ENCODE measurements at places on chromosomes 11 and 22. TPM values are rescaled to one million over a fixed set of nuclear protein-coding genes. Genes with fewer than 3 reads are reported as not detected.

- DNase-seq, result no peak
Observed at GRCh38 chr11:61273178-61274078, 21.7 kb downstream of the VWCE start.

RIMBP3C gene
- total RNA-seq, result 0.29 TPM

MYBPC3 gene
- not detected for total RNA-seq

DNA sequence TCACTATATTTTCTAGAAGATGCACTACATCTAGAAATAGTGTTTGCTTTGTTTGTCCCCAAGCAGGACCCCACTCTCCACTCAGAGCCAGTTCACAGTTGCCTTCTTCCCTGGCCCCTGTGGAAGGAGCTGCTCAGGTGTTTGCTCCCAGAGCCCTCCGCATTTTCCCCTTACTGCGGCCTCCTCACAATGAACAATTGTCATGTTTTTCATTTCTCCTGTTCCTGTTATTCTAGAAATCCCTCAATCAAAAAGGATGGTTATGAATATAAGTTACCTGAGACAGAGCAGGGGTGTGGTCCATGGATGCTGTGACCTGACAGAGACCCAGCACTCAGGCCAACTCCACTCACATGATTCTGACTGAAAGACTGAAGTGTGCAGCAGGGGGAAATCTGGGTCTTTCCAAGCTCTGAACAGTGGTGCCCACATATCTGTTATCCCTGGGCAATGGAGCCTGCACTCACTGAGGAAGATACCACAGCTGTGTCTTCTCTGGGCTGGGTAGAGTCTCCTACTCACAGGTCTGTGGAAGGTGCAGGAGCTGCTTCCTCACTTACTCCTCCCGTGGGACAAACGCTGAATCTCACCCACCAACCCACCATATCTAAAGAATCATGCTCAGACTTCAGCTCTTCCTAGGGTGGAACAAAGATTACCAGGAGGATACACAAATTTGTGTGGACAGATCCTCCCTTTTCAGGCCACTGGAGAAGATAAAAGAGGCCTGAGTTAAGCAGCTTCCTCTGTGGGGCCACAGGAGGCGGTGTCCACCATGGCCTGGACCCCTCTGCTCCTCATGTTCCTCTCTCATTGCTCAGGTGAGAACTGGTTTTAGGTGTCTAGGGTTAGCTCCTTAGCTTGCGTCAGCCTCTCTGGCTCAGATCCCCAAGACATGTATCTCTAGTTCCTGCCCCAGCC lies 87.1 kb upstream of the TOP3B start:
- no peak for DNase-seq

- peak; percentile 94 for DNase-seq
Observed at GRCh38 chr11:106389101-106389500, 311.6 kb downstream of the AASDHPPT start.

GRCh38 chr11:45756384-45757010 lies 48.5 kb upstream of the SLC35C1 start:
- DNase-seq, result no peak

- DNase-seq, result no peak
Observed at GRCh38 chr11:30440510-30440909, 117.6 kb downstream of the ARL14EP start.

GRCh38 chr11:27719546-27719925 lies 19.3 kb upstream of the BDNF start:
- no peak for DNase-seq

DNA sequence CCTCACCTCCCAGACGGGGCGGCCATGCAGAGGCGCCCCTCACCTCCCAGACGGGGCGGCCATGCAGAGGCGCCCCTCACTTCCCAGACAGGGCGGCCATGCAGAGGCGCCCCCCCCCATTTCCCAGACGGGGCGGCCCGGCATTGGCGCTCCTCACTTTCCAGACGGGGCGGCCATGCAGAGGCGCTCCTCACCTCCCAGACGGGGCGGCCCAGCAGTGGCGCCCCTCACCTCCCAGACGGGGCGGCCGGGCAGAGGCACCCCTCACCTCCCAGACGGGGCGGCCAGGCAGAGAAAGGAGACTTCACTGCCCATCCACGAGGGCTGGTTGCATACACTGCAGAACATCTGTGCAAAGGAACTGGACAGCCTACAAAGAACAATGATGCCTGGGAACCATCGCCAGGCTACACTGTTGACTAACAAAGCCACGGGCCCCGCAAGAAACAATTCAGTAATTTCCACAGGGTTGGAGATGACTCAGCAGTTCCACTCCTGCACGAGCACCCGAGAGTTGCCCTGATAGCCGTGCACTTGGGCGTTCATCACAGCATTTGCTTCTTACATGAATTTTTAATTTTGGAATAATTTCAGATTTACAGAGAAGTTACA lies 58.7 kb downstream of the CTTN start:
- peak; percentile 26 for DNase-seq

F2 gene
- not detected for total RNA-seq

ZBTB16 gene
- total RNA-seq, result not detected

CHRM4 gene
- not detected for total RNA-seq

PGA5 gene
- not detected for total RNA-seq

GRCh38 chr11:6629892-6630631 lies 10.8 kb upstream of the TPP1 start:
- no peak for DNase-seq

GRCh38 chr11:64138398-64138797 lies 27.5 kb downstream of the MACROD1 start:
- no peak for DNase-seq

RIBC2 gene
- total RNA-seq, result 2.7 TPM

CHKA gene
- 57.5 TPM for total RNA-seq

ISX gene
- not detected for total RNA-seq

SCUBE2 gene
- 0.18 TPM for total RNA-seq

SART1 gene
- total RNA-seq, result 267 TPM

DNA sequence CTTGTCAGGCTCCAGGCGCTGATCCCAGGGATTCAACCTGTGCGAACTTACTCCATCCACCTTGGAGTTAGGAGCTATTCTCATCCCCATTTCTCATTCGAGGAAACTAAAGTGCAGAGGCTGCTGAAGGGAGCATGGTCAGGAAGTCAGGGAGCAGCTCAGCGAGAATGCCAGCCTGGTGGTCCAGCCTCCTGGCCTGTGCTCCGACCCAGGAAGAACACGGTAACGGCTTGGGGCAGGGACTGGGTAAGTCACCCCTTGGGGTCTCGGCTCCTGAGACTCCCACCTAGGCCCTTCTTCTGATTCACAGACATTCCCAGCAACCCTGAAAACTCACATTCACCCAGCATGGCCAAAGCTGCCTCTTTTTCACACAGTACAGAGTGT lies 132.8 kb downstream of the CRYBB2 start:
- DNase-seq, result no peak

- DNase-seq, result no peak
Observed at GRCh38 chr11:92224054-92224406, 588 bp upstream of the FAT3 start.

OR8H3 gene
- not detected for total RNA-seq

INPP5J gene
- total RNA-seq, result 2.1 TPM

GRCh38 chr11:118312328-118312727 lies 7.8 kb downstream of the CD3E start:
- DNase-seq, result no peak

DNA sequence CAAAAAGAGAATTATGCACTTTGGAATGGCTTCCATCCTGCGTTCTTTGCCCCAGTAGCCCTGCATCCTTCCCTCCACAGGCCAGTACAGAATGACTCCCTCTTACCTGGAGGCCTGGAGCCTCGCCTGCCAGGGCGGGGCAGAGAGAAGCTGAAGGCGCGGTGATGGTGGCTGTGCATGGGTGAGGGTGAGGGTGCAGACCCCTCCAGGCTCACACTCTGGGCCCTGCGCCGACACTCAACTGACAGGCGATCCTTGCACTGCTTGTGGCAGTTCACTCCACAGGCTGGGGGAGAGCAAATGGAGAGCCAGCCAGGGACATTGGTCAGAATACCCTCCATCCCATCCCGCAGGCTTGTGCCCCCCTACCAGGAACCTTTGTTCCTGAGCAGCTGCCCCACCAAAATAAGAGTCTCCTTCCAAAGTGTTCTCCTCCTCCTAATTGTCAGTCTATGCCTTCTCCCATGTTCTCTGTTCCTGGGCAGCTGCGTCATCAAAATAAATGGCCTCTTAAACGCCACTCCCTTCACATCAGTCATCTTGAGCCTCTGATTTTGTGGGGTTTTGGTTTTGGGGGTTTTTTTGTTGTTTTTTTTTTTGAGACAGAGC lies 5.9 kb upstream of the NRXN2 start:
- DNase-seq, result no peak

DNA sequence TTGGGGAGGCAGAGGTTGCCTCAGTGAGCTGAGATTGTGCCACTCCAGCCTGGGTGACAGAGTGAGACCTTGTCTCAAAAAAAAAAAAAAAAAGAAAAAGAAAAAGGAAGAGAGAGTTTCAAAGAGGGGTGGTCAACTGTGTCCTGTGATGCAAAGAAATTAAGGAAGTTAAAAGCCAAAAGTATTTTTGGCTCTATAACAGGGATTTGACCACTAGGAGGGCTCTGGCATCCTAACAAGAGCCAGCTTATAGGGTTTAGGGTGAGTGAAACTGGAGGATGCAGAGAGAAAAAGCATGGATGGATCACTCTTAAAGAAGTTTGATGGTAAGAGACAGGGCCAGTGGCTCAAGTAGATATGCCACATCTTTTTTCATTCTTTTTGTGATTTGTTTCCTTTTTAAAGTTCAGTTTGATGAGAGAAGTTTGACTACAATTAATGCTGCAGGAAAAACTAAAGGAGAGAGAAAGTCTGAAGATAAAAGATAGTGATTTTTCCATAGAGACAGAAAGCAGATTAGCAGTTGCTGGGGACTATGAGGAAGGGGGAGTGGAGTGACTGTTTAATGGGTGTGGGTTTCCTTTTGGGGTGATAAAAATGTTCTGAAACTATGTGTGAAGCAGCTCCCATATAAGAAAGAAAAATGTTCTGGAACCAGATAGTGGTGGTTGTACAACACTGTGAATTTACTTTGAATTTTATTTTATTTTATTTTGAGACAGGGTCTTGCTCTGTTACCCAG lies 11.1 kb upstream of the MICAL2 start:
- DNase-seq, result no peak

DNA sequence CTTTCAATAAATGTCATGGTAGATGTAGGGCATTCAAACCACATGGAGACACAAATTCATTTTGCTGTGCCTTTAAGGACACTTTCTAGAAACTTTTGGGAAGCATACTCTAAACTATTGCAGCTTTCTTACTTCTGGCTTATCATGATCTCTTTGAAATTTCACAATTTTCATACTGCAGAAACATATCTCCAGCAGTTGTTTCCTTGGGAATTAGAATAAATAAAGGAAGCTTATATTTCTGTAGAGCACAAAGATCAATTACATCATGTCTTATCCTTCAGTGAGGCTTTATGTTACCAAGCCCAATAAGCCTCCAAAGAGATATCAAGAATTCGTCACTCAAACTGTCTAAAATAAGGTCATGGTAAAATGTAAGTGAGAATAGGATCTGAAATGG lies 74.5 kb upstream of the RAB38 start:
- no peak for DNase-seq

MMP12 gene
- not detected for total RNA-seq

CTSW gene
- total RNA-seq, result not detected

DNA sequence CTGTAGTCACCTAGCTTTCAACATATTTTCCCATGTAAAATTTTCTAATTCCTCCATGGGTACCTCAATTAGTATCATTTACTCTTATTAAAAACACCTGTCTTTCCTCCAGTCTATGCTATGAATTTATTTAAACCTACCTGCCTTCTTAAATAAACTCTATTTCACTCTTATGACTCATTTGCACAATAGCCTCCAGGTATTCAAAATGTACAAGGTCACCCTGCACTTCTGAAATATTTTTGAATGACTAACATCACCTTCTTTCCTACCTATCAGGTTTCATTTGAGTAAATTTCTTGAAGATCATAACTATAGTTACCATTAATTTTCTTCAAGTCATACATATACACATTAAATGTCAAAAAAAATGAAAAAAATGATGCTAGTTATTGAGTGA lies 939.7 kb downstream of the DLG2 start:
- DNase-seq, result peak; percentile 89

DNA sequence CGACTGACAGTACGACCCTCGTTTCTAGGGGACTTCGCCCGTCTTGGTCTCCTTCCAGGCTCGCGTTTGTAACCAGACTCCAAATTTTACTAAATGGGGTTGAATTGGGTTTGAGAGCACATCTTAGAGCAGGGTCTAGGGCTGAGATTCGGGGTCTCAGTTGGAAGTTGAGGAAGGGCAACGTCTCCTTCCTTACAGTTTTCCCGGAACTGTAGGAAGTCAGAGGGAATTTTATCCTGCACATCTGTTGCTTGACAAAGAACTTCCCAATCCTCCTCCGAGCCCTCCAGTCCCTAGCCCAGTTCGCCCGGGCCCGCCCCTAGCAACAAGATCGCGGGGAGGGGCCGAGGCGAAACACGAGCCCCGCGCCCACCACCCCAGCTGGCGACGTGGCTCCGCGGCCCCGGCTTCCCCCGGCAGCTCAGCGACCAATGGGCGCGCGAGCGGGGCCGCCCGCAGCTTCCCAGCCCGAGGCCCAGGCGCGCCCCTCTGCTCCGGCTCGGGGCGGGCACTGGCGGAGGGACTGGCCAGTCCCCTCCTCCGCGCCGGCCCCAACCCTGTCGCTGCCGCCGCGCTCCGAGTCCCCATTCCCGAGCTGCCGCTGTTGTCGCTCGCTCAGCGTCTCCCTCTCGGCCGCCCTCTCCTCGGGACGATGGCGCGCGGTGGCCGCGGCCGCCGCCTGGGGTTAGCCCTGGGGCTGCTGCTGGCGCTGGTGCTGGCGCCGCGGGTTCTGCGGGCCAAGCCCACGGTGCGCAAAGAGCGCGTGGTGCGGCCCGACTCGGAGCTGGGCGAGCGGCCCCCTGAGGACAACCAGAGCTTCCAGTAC lies at the start of gene RCN1:
Gene RCN1, plus strand, starts transcription at position 530 of the 826 bp plus-strand sequence. Its CDS starts 123 bp downstream, at position 653.
- peak; percentile 61 for DNase-seq

SOX6 gene
- not detected for total RNA-seq

DNA sequence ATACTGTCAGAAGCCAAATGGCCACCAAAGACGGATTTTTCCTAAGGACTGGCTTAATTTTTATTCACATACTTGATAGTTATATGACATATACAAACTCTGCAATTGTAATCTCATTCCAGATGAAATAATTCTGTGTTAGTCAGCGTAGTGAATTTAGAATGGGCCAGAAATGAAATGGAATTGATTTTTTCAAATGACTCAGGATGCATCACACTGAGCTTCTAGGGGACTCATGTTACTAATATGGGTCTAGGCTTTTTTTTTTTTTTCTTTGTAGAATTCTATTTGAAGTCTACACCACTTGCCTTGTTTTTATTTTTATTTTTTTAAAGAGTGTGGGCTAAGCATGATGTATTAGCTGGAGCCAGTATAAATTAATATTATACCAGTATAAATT lies 62.7 kb downstream of the SPECC1L start:
- peak; percentile 80 for DNase-seq

HBG2 gene
- not detected for total RNA-seq

GRCh38 chr11:86176165-86176884 lies 68.2 kb upstream of the EED start:
- DNase-seq, result peak; percentile 4

- no peak for DNase-seq
Observed at GRCh38 chr22:22430111-22430820, 78.3 kb downstream of the ZNF280B start.

DNA sequence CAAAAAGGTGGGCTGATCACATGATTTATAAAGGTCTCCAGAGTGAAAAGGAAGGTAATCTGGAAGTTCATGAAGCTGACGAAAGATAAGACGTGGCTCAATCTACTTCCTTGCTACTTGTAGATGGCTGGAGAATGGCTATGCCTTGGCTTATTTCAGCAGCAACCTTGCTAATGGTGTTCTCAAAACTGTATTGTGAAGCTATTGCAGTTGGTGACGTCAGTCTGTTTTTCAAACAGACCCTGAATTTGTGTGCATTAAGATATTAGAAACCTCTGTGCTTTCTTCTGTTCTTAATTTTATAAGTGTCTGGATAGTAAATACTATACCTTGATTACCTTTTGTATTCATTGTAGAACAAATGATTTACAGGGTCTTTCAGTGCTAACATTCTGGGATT lies 58.3 kb upstream of the C11orf87 start:
- DNase-seq, result no peak

Data from PC-3 (cell line).